ENCODE measurements at places on chromosomes 1 and 21. TPM values are rescaled to one million over a fixed set of nuclear protein-coding genes. Genes with fewer than 3 reads are reported as not detected.

DNA sequence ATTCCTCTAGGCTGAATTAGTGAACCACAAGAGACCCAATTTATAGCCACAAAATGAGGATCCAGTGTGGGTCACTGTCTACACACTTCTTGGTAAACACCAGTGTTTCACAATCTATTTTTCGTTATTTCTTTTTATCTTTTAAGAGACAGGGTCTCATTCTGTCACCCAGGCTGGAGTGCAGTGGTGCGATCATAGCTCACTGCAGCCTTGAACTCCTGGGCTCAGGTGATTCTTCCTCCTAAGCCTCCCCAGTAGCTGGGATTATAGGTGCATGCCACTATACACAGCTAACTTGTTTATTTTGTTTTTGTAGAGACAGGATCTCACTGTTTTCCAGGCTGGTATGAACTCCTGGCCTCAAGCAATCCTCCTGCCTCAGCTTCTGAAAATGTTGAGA is 29.3 kb upstream of the SLC45A3 start:
- H3K27me3 ChIP-seq = no peaks in the 10 kb centered on the region
- peaks cover 5% of the 10 kb centered on the region for H3K4me1 ChIP-seq
- no peak for DNase-seq
- no peak overlapping the region for H3K27ac ChIP-seq
- peaks cover 14% of the 10 kb centered on the region for H3K36me3 ChIP-seq

DNA sequence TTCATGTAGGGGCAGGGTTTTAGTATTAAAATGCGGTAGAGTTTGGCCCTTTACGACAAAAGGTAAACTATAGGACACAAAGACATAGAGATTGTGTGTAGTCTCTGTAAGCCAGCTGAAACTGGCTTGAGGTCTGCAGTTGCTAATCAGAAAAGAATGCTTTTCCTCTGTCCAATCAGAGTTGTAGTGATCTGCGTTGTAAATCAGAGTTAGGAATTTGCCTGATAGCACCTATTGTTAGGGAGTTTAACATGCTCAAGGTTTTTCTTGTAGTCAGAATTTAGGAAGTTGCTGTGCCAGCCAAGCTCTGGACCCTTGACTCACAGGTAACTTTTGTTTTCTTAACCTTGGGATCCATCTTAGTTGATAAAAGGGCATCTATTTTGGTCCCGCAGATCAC is 61.2 kb upstream of the VTCN1 start:
- H3K4me1 ChIP-seq = peaks cover 28% of the 10 kb centered on the region
- no peaks in the 10 kb centered on the region for H3K27me3 ChIP-seq
- no peaks in the 10 kb centered on the region for H3K36me3 ChIP-seq
- H3K4me3 ChIP-seq = peak overlapping the region; percentile 44
- DNase-seq = no peak

DNA sequence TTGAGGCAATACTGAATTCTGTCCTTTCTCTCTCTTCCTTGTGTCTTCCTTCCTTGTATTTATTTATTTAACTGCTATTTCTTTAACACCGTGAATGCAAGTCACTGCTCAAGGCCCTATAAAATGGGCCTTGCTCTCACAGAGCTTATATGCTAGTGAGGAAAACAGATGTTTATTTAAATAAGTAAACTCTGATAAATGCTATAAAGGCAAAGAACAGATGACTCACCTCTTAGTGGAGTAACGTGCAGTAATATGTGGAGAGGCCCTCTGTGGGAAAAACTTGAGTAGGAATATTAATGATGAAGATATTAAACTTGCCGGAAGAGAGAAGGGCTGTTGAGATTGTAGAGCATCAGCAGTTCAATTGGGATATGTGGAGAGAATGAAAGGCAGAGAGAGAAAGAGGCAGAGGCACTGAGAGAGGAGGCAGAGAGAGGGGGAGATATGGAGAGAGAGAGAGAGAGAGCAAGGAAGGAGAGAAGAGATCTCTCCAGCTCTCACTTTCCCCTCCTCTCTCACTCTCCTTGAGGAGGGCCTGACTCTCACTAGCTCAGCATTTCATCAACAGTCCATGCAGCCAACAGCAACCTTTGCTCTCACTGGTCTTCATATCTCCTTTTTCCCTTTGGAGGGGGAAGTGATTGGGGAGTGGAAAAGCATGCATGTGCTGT is 322.2 kb downstream of the LMX1A start:
- no peak overlapping the region for H3K27ac ChIP-seq
- H3K4me3 ChIP-seq = no peak overlapping the region
- no peaks in the 10 kb centered on the region for H3K36me3 ChIP-seq
- H3K4me1 ChIP-seq = no peaks in the 10 kb centered on the region

DNA sequence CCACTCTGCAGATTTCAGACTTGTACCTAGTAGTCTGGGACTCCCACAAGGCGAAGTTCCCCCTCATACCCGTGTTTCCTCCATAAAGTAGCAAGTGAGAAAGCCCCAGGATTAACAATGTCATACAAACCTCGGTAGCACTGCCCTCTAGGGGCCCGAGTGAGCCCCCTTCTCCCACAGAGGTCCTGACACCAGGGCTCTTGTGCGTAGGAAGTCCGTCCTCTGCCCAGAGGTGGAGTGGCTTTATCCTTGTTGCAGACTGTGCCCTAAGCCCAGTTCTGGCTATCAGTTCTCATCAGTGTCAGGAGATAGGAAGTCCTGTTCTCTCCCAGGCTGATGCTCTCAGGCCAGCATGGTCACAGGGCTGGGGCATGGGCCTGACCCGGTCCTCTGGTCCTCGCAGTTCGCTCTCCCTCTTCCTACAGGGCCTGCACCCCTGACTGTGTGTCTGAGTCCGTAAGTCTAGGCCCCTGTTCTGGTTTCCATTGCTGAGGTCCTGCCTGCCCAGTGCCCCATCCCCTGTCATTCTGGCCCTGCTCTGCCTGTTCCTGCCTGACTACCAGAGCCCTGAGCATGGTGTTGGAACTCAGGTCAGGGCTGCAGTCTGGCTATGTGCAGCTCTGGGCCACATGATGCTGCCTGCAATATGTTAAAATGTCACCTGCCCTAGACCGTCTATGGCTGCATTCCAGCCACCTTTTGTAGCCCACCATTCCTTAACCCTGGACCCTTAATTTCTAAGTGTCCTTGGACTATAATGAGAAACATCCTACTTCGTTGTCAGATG is 285.6 kb downstream of the ASTN1 start:
- no peaks in the 10 kb centered on the region for H3K4me1 ChIP-seq
- no peak overlapping the region for H3K4me3 ChIP-seq
- H3K27me3 ChIP-seq = no peaks in the 10 kb centered on the region
- H3K27ac ChIP-seq = no peak overlapping the region
- no peaks in the 10 kb centered on the region for H3K36me3 ChIP-seq
- DNase-seq = no peak

DNA sequence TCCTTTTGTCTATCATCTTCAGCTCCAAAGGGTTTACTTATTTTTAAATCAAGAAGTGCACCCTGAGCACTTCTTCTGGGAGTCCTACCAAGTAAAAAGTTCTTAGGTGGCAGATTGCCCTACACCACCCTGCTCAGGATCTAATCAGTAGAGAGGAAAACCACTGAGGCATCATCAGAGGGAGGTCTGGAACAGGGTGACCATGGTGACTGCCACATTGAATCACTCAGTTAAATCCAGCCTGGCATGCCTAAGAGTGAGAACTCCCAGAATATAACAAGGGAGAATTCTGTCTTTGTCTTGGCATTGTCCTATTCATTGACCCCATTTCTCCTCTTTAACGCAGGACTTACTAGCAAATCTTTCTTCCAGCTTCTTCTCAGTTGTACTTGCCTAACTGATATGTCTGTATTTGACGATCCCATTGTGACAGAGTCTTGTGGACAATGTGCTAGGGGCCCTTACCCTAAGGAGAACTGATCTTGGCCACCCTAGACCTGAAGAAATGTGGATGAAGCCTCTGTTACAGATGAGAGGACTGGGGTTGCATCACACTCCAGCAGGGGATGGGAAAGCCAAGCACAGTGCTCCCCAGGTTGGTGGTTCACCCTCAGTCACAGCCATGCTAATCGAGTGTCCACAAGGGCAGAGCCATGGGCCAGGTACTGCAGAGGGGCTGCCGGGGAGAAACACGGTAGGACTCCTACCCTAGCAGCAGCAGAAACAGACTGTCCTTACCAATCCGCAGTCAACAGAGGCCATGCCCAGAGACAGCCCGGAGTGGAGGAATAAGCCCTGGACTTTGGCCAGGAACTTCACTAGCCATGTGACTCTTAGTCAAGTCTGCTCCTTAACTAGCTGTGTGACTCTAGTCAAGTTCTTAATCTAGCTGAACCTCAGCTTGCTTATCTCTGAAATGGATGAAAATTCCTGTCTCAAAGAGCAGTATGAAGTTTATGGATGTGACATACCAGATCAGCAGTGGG is 15.4 kb downstream of the PKP1 start:
- H3K36me3 ChIP-seq = no peaks in the 10 kb centered on the region
- no peak overlapping the region for H3K27ac ChIP-seq
- no peak overlapping the region for H3K4me3 ChIP-seq

GRCh38 chr1:14759843-14760242 is 161.4 kb downstream of the KAZN start:
- peak overlapping the region; percentile 85 for H3K27ac ChIP-seq
- H3K36me3 ChIP-seq = no peaks in the 10 kb centered on the region
- H3K4me3 ChIP-seq = no peak overlapping the region
- no peak for DNase-seq
- no peaks in the 10 kb centered on the region for H3K27me3 ChIP-seq

DNA sequence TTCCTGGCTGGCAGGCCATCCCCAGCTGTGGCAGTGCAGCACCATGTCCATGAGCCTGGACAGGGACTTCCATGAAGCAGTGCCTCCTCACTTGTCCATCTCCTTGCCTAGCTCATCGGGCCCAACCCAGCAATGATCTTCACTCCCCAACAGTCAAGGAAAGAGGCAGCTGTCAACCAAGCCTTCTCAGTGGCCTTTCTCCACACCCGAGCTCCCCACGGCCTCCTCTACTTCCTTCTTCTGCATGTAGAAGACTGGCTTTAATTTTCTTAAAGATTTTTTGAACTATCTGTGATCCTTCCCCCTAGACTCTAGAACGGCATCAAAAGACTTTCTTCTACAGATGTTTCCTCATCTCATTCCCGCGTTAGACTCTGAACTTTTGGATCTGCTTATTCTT is 65.5 kb upstream of the COA6 start:
- no peak for DNase-seq
- H3K4me3 ChIP-seq = no peak overlapping the region
- H3K36me3 ChIP-seq = no peaks in the 10 kb centered on the region
- H3K27ac ChIP-seq = no peak overlapping the region

DNA sequence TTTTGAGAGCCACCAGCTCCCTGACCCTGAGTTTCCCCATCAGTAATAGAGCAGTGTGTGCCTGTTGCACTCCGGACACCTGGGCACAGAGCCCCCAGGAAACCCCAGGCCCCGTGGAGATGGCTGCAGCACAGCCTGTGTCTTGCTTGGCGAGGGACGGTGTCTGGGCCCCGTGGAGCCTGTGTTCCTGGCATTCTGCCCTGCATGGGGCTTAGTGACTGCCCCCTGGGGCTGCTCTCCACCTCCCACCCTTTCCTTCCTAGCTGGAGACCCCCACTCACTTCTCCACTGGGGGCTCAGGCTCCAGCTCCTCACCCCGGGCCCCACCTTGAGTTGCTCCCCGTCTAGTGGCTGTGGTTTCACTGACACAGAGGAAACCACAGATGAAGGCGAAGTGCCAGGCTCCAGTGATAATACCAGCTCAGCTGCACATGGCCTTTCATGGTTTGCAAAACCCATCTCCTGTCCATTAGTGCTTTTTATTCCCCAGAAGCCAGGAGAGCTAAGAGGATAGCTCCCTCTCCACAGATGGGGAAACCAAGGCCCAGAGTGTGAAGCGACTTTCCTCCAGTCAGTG is 39.4 kb downstream of the DMRTB1 start:
- H3K27me3 ChIP-seq = peaks cover 2% of the 10 kb centered on the region
- H3K36me3 ChIP-seq = no peaks in the 10 kb centered on the region
- DNase-seq = no peak
- H3K27ac ChIP-seq = no peak overlapping the region
- no peak overlapping the region for H3K4me3 ChIP-seq

GRCh38 chr1:168637350-168637991 is 61.1 kb downstream of the XCL1 start:
- H3K27ac ChIP-seq = peak overlapping the region; percentile 3
- no peak for DNase-seq
- H3K4me3 ChIP-seq = no peak overlapping the region
- no peaks in the 10 kb centered on the region for H3K36me3 ChIP-seq
- H3K27me3 ChIP-seq = no peaks in the 10 kb centered on the region
- peaks cover 18% of the 10 kb centered on the region for H3K4me1 ChIP-seq

GRCh38 chr1:238119060-238119459 is 228.3 kb upstream of the ZP4 start:
- no peak for DNase-seq
- H3K27me3 ChIP-seq = no peaks in the 10 kb centered on the region
- H3K36me3 ChIP-seq = no peaks in the 10 kb centered on the region
- H3K27ac ChIP-seq = no peak overlapping the region
- H3K4me3 ChIP-seq = no peak overlapping the region

GRCh38 chr1:19524791-19525190 is 39.5 kb upstream of the CAPZB start:
- H3K27ac ChIP-seq = no peak overlapping the region
- H3K4me3 ChIP-seq = no peak overlapping the region
- no peaks in the 10 kb centered on the region for H3K4me1 ChIP-seq

- peaks cover 4% of the 10 kb centered on the region for H3K4me1 ChIP-seq
- H3K36me3 ChIP-seq = no peaks in the 10 kb centered on the region
- peak overlapping the region; percentile 47 for H3K4me3 ChIP-seq
- H3K27ac ChIP-seq = no peak overlapping the region
Measured at GRCh38 chr21:21001591-21002100, 3.4 kb downstream of the NCAM2 start.

DNA sequence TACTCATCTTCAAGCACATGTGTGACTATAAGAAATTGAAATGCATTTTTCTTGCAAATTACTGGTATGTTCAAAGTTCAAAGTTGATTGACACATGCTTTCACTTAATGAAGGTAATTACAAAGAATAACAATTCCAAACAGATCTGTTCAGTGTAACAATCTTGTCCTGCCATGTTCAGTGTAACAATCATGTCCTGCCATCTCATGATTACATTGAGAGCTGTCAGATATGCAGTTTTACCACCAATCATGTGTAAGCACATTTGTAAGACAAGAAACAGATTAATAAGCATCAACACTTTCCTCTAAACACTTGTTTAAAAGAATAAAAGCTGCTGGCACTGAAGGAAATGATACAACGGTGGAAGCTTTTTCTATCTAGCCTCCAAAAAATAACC is 80.3 kb upstream of the ZNF281 start:
- no peak overlapping the region for H3K4me3 ChIP-seq
- DNase-seq = no peak
- H3K4me1 ChIP-seq = peaks cover 13% of the 10 kb centered on the region
- H3K27ac ChIP-seq = no peak overlapping the region
- no peaks in the 10 kb centered on the region for H3K36me3 ChIP-seq

MTARC2 gene
- total RNA-seq = 14.3 TPM

CBR3 gene
- total RNA-seq = 1.6 TPM

DNASE2B gene
- not detected for total RNA-seq

OPTC gene
- not detected for total RNA-seq

KIF17 gene
- total RNA-seq = 2.1 TPM

JMJD4 gene
- 25.4 TPM for total RNA-seq

DCST1 gene
- not detected for total RNA-seq

AUNIP gene
- 7.2 TPM for total RNA-seq

GIPC2 gene
- total RNA-seq = 4.8 TPM
